ENCODE measurements at places on chromosomes 3 and 15.

DNA sequence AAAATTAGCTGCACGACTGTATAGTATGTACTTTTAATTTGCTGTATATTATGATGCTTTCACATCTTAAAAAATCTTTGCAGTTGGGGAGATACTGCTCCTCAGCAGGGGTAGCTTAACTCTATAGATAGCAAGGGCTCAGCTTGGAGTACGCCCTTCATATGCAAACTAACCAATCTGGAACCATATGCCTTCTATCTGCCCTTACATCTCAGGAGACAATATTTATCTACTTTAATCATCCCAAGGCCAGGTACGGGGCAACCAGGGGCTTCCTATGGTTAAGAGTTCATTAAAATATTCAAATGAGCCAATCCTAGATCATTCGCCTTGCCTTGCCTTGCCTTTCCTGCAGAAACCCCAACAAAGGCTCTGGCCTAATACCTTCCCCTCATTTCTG is 204.1 kb upstream of the ZBTB20 start:
- DNase-seq, result no peak

- no peak for DNase-seq
Observed at GRCh38 chr15:80948651-80949292, 40.8 kb downstream of the MESD start.

DNA sequence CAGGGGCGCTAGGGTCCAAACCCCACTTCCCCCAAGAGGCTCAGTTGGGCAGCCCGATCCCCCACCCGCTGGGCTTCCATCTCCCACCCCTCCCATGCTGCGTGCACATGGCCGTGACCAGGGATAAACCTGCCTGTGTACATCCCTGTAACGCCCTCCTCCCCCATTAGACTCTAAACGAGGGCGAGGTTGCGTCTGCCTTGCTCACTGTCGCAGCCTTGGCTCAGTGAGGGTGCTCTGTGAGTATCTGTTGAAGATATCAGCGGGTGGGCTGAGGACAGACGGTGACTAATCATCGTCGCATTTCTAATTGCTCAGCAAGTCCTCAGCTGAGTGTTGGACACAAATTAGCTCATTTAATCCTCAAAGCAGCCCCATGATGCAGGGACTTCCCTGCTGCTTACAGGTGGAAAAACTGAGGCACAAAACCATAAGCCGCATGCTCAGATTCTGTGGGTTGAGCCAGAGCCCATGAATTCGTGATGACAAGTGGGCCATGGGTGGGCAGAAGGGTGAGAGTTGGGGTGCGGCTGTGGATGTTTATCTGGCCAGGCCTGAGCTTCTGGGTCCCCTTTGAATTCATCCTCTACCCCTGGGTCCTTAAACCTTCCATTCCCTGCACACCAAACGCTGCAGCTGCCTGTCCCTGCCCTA is 26.0 kb downstream of the FBLN2 start:
- no peak for DNase-seq

GRCh38 chr3:163924600-163924999 is 1153.7 kb downstream of the SI start:
- DNase-seq, result no peak

GRCh38 chr15:71683411-71684274 is 126.7 kb upstream of the NR2E3 start:
- no peak for DNase-seq
